Right renal cortex interstitium (tissue), 3 donors: ENCODE measurements at places on chromosomes 12 and 14. TPM values are rescaled to one million over a fixed set of nuclear protein-coding genes. Genes with fewer than 3 reads are reported as not detected.
A peak's percentile ranks its signal among the peaks of the same experiment; 100 is the strongest.

The REC8 gene
- polyA plus RNA-seq: 51.6 TPM

The ACVRL1 gene
- polyA plus RNA-seq: 30.9 TPM

- DNase-seq: no peak
Observed at GRCh38 chr12:28024231-28024995, 51.9 kb upstream of the PTHLH start.

- no peak for DNase-seq
Observed at GRCh38 chr12:52059582-52060497, 8.6 kb downstream of the NR4A1 start.

The TSPAN11 gene
- polyA plus RNA-seq: 4.4 TPM

The KLHDC2 gene
- 179 TPM for polyA plus RNA-seq

DNA sequence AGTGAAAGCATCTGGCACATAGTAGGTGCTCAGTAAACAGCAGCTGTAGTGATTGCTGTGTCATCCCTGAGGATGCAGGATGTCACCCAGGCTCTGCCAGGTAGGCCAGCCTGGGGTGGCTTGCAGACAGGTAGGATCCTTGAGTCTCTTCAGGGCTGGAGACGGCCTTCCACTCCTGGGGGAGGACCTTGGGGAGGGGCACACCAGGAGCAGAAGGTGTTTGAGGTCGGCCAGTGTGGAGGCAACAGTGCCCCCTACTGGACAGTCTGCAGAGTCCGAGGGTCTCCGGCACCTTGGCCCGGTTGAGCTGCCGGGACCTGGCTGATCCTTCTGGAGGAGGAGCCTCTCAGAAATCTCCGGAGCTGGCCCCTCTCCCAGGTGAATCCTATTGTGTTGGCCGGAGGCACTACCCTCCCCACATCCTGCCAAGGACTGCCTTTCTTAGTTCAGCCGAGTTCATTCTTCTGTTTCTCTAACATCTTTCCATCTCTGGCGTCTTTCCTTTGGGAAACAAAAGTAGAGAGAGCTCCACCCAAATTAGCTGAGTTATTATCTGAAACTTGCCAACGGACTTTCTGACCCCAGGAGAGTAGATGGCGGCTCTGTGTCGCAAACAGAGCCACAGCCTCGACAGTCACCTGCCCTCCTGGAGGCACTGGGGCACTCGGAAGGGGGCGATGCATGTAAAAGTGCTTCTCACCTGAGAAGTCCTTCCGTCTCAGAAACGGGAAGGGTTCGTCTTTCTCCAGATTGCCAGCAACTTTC, 41.8 kb upstream of the CLMN start:
- no peak for DNase-seq

DNA sequence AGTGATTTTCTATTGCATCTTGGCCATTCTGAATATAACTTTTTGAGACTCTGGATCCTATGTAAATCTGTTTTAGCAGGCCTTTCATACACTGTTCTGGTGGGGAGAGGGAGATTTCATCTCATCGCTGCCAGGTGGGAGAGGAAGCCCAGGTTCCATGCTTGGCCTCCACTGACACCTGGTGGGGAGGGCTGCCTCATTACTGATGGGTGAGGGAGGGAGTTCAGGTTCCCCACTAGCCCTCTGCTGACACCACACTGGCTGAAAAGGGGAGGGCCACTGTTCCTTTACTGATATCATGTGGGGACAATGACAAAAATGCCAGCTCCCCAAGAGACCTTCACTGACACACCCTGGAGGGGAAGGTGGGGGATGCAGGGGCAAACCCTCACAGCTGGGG, 2.4 kb upstream of the GALNT8 start:
- no peak for DNase-seq

The MEG3 gene
- 44.0 TPM for polyA plus RNA-seq

GRCh38 chr14:50225974-50226297, 5.4 kb downstream of the SOS2 start:
- DNase-seq: no peak

DNA sequence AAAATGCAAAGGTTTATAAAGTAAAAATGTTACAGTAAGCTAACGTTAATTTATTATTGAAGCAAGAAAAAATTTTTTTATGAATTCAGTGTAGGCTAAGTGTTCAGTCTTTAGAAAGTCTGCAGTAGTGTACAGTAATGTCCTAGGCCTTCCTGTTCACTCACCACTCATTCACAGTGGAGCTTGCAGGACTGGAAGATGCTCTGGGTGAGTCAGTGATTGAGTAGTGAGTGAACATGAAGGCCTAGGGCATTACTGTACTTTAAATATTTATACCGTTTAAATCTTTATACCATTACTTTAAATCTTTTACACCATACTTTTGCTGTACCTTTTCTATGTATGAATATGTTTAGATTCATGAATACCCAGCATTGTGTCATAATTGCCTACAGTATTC, 120.3 kb upstream of the SLC38A4 start:
- no peak for DNase-seq

DNA sequence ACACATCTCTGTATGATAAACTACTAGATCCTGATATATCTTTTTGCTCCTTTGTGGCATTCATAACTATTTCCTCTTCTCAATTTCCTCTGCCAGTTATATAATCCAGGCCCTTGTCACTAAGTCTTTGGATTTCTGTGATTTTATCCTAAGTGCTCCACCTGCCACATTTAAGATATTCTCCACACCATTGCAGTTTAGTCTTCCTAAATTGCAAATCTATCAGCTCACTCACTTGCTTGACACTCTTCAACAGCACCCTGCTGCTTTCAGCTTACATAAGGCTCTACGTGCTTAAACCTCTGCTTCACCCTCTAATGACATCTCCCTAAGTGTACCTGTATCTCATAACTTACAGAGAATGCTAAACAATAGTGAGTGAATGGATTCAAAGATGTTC, 1032.2 kb upstream of the SEL1L start:
- no peak for DNase-seq

- no peak for DNase-seq
Observed at GRCh38 chr14:29926701-29927375, 809 bp downstream of the PRKD1 start.

DNA sequence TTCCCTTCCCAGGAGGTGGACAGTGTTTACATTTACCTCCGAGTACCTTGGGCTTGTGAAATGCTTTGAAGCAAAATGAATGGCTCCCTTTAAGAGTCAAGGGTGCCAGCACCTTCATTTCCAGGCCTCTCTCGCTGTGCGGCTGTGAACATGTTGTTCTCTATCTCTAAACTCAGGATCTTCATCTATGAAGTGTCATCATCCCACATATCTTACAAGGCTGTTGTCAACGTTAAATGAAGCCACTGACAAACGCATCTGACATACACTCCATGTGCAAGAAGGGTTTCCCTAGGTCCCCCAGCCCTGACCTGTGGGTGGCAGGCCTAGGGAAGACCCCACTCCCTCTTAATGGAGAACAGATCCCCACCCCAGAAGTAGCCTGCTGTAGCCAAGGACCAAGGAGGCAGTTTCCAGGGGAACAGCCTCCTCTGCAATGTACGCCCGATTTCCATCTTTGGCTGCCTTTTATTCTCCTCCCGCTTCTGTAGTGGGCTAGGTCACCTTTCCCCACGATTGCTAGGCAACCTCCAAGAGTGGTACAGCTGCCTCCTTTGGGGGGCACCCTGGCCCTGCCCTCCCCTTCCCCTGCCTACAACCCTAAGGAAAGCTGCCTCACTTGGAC, 7.6 kb downstream of the ACTN1 start:
- DNase-seq: no peak

DNA sequence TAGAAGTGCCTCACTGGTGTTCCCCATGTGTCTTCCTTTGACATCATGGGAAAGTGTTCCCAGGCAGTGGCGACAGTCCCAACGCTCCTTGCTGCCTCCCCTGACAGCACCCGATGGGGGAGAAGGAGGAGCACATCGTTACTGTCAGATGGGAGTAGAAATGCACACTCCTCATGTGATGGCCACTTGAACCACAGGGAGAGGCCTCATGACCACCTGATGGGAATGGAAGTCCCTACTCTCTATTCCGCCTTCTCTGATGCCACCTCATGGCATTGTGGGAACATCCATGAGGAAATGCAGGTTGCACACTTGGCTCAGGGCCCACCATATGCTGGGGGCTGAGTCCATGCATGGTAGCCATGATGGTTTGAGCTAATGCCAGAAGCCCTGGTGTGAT, 14.3 kb upstream of the CORO1C start:
- no peak for DNase-seq

- DNase-seq: no peak
Observed at GRCh38 chr14:63205866-63206265, 1.6 kb downstream of the RHOJ start.

DNA sequence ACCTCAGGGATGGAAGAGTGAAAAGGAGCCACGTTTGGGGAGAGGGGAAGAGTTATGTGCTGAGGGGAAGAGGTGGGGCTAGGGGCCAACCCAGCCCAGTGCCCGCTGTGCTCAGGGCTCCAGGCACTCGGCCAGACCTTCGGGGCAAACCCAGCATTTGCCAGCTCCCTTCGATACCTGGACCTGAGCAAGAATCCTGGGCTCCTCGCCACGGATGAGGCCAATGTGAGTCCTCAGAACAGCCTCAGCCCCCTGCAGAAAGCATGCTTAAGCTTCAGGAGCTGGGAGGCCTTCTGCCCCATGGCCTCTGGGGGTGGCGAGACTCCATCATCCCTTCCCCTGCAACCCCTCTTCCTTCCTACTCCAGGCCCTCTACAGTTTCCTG, 5.0 kb downstream of the CARMIL3 start:
- no peak for DNase-seq

The LTBP2 gene
- 2.7 TPM for polyA plus RNA-seq

GRCh38 chr12:108568338-108569154, 6.2 kb downstream of the ISCU start:
- no peak for DNase-seq

The COL2A1 gene
- 34.9 TPM for polyA plus RNA-seq

GRCh38 chr12:92132288-92132687, 13.4 kb downstream of the BTG1 start:
- no peak for DNase-seq

GRCh38 chr14:59161561-59162175, 26.8 kb upstream of the DAAM1 start:
- DNase-seq: peak; percentile 59

GRCh38 chr14:54614296-54614695, 47.4 kb downstream of the SAMD4A start:
- no peak for DNase-seq

- DNase-seq: no peak
Observed at GRCh38 chr12:45076417-45077026, 25.6 kb upstream of the DBX2 start.

The ANG gene
- polyA plus RNA-seq: 3.8 TPM

The RAD9B gene
- 1.1 TPM for polyA plus RNA-seq

GRCh38 chr12:25241167-25242020, 9.3 kb downstream of the KRAS start:
- DNase-seq: no peak

DNA sequence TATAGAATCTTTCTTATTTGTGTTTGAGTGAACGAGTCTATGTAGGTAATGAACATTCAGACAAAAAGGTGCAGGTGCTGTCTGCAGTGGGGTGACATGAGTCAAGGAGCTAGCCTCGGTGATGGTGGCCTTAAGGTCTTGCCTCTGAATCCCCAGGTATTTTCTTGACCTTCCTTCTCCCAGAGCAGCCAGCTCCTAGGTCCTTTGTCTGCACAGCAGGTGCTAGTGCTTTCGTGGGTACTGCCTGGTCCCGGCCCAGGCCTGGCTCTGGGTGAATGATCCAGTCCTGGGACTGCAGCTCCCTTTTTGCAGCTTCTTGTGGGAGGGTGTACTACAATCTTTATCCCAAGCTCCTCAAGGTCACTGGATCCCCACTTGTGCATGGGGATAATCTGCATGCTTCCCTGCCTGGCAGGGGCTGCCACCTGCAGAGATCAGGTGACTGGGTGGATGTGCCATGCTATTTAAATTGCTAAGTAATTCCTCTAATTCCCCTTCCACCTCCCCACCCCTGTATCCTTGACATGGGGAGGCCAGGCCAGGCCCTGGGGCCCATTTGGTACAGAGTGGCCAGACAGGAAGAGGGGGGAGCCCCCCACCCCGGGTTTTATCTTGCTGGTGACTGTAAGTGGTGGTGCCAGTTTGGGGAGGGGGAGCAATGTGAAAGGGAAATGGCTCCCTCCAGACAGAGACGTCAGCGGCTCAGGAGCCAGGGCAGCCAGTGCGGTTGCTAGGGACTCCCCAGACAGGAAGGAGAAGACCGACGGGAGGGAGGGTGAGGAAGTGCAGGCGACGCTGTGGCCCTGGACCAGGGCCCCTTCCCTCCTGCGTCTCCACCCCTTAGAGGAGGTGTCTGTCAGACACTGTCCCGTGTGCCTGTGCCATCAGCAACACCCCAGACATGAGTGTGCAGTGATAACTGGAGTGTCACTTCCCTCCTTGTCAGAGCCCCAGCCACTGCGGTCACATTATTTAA, 6.7 kb downstream of the VASH1 start:
- no peak for DNase-seq

DNA sequence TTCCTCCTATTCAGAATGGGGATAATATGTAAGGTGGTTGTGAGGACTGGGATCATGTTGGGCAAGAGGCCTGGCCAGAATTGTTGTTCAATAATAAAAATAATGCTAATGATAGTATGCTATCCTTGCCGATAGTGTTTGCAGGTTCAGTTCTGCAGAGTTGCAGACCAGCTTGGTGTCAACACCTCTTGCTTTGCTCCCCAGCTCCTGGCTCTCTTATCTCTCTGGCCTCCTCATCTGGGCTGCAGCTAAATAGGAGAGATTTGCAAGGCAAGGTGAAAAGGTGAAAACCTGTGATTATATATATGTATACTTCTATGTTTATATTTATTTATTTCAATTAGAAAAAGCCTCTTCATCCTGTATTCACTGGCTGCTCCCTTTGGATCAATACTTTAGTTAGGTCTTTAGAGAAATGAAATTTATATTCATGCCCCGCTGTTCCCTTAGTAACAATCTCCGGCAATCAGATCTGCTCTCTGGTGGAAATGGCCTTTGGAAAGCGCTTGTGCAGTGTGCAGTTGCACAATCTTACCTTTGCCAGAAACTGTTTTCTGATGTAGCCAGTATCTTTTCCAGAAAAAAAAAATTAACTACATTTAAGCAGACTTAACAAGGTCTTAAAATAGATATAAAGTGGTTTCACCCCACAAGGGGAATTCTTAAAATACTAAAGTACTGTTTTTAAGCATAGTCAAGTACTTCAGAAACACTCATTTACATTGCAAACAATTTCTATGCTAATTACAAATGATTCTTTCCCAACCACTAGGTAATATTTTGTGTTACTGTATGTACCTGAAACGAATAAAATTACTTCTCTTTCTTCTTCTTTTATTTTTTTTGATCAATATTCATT, 19.1 kb upstream of the ACVR1B start:
- no peak for DNase-seq

GRCh38 chr12:41053046-41053445, 135.1 kb upstream of the PDZRN4 start:
- no peak for DNase-seq

GRCh38 chr12:6638305-6638704, 2.5 kb upstream of the LPAR5 start:
- no peak for DNase-seq

DNA sequence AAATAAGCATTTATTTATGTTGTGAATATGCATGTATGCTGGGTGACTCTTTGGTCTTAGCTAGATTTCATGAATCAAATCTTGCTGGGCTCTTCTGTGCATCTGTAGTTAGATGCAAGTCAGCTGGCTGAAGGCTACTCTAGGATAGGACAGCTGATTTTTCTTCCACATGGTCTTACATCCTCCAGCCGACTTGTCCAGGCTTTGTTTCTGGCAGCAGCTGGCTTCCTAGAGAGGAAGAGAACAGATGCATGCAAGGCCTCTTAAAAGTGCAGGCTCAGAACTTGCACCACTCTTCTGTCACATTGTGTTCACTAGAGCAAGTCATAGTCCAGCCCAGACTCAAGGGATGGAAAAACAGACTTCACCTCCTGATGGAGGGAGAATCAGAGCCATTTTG, 435.4 kb upstream of the STXBP6 start:
- no peak for DNase-seq

- DNase-seq: no peak
Observed at GRCh38 chr12:116421785-116422538, 137.2 kb upstream of the MAP1LC3B2 start.
